Stimulated activated CD8-positive, alpha-beta memory T cell treated with anti-CD3 and anti-CD28 coated beads, Interleukin-7, amount 100 ng/mL, for 24 hours (primary cell): ENCODE measurements at places on chromosomes 1 and 21.

DNA sequence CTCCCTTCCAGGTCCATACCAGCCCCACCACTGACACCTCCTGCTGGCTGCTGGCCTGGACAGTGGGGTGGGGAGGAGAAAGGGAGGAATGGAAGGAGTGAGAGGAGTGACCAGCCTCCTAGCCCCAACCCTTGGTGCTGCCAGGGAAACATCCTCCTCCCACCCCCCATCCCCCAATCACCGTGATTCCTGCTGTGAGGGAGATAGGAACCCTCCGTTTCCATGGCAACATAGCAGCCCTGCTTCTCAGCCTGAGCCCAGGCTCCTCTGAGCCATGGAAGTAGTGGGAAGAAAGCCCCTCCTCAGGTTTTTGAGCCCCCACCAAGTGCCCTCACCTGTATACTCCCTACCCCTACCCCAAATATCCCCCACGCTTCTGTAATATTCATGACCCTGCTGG is 44.4 kb upstream of the SCMH1 start:
- no peak for DNase-seq

DNA sequence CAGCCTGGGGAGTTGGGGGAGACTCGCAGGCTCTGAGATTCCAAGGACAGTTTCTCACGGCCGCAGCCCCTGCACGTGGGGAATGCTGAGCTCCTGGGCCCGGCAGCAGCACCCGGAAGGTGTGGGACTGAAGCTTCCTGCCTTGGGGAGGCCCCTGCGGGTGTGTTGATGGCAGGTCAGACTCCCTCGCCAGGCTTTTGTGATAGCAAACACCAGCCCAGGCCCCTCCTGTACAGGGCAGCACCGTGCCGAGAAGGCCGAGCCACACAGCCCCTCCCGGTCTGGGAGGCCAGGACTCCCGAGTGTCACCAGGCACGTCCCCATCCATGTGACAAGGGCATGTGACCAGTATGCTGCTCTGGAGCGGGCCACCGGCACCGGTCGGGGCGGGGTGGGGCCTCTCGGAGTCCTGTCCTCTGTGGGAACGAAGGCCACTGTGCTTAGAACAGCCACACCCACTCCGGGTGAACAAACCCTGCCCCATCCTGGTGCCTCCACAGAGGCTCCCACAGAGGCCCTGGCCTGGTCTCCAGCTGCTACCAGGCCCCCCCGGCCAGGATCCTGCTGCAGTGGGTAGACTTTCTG is 31.1 kb upstream of the ARHGEF16 start:
- no peak for DNase-seq

DNA sequence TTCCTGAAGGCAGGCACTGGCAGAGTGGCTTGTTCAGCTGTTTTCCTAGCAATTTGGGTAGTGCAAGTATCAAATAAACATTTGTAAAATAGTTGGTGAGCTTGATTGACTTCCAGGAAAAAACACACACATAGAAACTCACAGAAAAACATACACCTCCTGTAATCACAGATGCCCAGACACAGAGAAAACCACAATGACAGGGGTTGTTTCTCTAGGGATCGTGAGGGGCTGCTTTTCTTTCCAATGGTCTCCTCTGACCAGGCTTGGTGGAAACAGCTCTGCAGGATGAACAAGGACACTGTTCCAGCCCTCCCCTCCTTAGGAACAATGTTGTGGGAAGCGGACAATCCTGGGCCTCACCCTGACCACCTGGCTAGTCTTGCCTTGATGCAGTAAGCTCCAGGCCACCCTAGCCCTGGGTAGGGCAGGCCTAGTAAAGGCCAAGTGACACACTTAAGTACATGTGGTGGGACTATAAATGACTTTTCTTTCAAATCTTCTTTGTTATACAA is 142.5 kb upstream of the HMGB4 start:
- DNase-seq, result no peak

- no peak for DNase-seq
Measured at GRCh38 chr1:19045898-19046880, 89.7 kb upstream of the IFFO2 start.

GRCh38 chr1:235917267-235917811 is 50.6 kb upstream of the LYST start:
- DNase-seq, result peak; percentile 29

DNA sequence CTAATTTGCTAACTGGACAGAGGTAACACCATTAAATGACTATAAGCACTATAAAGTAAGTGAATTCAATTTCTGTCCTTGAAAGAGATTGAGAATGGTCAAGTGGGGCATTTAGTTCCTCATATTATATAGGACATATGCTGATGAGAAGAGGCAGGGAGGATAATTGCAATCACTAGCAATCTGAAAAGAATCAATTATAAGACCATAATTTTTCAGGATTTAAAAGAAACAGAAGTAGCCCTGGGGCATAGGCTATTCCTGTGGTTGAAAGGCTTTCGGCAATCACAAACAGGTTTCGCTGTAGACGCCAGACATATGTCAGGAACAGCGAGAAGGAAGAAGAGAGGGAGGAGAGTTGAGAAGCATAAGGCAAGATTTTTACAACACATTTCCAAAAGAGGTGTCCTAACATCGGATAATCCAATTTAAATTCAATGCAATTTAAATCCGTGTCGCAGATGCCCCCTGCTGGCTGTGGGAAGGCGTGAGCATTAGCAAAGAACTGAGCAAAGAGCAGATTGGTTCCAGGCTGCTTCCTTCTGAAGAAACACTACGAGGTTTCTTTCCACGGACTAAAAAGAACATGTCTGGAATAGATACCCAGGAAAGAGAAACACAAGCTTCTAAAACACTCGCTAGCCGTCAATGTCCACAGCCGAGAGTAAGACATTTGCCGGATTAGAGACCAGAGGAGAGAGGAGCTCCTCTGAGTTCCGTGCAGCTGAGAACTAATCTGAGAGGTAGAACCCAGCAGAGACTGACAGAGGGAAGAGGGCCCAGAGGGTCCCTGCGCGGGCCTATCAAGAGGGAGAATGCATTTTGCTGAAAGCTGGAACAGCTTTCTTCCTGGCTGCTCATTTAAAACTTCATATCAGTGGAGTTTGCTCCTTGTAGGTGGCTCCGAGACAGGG is 27.9 kb downstream of the RGS5 start:
- peak; percentile 9 for DNase-seq

DNA sequence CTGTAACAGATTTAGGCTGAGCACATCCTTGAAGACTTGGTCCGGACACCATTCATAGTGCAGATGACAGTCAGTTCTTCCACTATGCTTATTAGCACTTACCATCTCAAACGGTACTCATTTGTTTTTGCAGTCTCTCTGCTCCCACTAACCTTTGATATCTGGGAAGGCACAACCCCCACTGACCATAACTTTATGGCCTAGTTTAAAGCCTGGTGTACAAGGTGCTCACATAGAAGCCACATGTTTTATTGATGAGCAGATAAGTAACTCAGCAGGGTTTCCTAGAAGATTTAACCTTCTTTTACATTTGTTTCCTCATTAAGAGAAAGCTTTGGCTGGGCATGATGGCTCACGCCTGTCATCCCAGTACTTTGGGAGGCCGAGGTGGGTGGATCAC is 119.3 kb upstream of the MAGI3 start:
- DNase-seq, result no peak

GRCh38 chr1:205542367-205542766 is 37.9 kb downstream of the CDK18 start:
- no peak for DNase-seq

DNA sequence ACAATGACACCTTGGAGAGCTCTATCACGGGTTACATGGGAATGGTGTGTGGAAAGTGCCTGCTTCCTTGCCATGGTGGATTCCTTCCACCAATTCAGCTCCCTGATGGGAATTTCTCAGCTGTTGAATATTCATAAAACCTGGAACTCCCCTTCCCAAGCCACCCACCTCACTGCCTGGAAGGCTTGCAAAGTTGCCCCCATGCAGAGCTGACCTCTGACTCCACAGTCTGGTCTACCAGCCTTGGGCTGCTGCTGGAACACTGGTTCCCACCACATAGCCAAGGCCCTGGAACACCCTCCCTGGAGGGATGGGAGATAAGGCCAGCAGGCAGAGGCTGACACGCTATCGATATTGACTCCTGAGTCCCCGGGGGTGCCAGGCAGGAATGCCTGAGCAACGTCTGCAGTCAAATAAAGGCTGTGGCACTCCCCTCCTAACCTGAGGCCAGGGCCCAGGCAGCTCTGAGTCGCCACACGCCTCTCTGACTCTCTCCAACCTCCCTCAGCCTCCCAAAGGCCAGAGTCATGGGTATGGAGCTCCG is 8.8 kb downstream of the CCDC24 start:
- no peak for DNase-seq

DNA sequence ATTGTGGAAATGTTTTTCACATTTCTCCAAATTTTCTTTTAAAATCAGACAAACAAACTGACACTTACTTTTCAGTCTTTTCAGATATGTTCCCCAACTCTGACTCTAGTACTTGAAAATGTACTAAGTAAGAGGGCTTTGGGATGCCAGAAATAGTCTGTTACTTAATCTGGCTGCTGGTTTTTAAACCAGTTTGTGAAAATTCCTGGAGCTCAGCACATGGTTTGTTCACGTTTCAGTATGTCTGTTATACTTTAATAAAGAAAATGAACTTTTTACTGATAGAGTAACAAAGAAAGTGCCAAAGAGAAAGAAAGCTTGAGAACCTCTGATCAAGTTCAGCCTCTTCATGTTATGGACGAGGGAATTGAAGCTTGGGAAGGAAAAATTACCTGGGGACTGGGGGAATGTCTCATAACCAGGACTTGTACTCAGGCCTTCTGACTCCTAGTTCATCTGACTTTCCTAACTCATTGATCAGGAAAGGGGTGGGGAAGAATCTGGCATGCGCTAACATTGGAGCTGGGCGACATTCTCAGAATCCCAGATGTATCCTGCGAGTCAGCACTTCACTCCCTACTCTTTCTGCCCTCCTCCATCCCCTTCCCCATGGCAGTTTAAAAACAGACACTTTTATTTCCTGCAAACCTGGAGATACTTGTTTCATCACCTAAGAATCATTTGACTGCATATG is 30.8 kb upstream of the DNAJC6 start:
- no peak for DNase-seq

- no peak for DNase-seq
Measured at GRCh38 chr1:179313004-179313403, 19.4 kb downstream of the SOAT1 start.

- DNase-seq, result no peak
Measured at GRCh38 chr1:163290025-163290640, 31.6 kb upstream of the NUF2 start.

GRCh38 chr1:165924117-165924516 is 96.7 kb downstream of the UCK2 start:
- no peak for DNase-seq

DNA sequence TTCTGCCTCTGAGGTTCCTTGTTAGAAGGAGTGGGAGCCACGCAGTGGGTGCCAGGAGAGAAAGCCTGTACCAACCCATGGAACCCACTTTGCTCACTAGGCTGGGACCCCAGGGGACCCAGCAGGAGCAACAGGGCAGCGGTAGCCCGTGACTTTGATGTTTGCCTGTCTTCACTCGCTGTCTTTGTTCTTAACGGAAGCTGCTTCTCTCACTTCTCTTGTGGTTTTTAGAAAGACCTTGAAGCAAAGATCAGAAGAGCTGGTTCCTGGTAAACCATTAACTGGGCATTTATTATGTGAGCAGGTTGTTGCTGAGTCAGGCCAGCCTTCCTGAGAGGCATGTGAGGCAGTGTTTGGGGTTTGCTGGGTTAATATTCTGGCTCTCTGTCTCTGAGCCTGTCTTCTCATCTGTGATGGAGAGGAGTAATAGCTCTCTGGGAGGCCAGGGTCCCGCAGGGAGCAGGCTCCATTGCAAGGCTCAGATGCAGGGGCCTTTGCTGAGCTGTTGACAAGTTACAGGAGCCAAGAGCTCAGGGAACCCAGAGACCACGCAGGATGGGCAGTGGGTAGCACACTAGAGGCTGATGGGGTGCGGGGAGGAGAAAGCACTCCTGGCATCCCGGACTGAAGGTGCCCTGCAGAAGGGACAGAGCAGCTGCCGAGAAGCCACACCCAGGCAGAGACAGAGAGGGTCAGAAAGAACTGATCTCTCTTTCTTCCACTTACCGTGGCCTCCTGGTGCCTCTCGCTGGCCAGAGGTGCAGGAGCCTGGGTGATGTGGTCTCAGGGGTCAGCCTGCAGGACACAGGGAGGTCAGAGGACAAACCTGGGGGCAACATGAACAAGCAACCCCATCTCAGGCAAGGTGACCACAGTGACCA is 367.5 kb upstream of the C1orf174 start:
- DNase-seq, result no peak

GRCh38 chr21:29953072-29953471 is 13.3 kb upstream of the GRIK1 start:
- DNase-seq, result no peak

DNA sequence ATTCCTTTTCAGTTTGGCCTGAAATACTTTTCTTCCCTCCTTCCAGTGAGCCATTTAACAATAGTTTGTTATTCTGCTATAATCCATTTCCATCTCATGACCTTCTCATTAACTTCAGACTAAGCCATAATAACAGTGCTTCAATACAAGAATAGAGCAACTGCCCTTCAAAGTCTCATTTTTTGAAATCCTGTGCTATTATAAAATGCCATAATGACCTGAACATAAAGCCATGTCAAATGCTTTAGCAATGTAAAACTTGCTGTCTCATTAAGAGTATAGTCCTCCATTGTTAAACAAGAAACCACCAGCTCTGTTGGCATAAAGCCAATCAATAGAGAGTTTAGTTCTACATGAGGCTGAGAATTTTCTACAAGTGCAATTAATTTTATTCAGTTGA is 9.6 kb upstream of the PIGK start:
- DNase-seq, result no peak

DNA sequence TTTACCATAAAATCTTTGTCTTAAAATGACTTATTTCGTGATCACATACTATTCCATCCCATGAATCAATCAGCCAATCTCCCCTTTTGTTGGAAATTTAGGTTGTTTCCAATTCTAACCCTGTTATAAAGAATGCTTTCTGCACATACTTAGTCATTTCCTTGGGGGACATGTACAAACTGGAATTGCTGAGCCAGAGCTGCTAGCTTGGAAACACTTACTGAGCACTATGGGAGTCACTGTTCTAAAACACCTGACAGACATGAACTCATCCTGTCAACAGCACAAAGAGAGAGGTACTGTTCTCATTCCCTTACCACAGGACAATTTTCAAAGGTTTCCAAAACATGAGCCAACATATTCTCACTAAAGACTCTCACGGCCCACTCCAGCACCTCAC is 32.1 kb downstream of the AK2 start:
- no peak for DNase-seq

- no peak for DNase-seq
Measured at GRCh38 chr1:97082160-97082848, 360.7 kb downstream of the PTBP2 start.

GRCh38 chr1:14141656-14142055 is 441.7 kb downstream of the PRDM2 start:
- no peak for DNase-seq

GRCh38 chr1:1470626-1471388 is 758 bp upstream of the ATAD3B start:
- no peak for DNase-seq

GRCh38 chr1:58597076-58597475 is 20.0 kb upstream of the TACSTD2 start:
- DNase-seq, result no peak
